ENCODE measurements at places on chromosomes 1 and 21.
A peak's percentile ranks its signal among the peaks of the same experiment; 100 is the strongest.

- no peak for DNase-seq
Observed at GRCh38 chr1:113545626-113546025, 155.3 kb downstream of the MAGI3 start.

DNA sequence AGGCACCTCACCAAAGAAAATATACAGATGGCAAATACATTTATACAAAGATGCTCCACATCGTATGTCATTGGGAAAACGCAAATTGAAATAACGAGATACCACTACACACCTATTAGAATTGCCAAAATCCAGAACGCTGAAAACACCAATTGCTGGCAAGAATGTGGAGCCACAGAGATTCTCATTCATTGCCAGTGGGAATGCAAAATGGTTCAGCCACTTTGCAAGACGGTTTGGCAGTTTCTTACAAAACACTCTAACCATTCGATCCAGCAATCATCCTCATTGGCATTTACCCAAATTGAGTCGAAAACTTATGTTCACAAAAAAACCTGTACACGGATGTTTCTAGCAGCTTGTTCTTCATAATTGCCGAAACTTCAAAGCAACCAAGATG, 223.3 kb upstream of the GREM2 start:
- DNase-seq = no peak

DNA sequence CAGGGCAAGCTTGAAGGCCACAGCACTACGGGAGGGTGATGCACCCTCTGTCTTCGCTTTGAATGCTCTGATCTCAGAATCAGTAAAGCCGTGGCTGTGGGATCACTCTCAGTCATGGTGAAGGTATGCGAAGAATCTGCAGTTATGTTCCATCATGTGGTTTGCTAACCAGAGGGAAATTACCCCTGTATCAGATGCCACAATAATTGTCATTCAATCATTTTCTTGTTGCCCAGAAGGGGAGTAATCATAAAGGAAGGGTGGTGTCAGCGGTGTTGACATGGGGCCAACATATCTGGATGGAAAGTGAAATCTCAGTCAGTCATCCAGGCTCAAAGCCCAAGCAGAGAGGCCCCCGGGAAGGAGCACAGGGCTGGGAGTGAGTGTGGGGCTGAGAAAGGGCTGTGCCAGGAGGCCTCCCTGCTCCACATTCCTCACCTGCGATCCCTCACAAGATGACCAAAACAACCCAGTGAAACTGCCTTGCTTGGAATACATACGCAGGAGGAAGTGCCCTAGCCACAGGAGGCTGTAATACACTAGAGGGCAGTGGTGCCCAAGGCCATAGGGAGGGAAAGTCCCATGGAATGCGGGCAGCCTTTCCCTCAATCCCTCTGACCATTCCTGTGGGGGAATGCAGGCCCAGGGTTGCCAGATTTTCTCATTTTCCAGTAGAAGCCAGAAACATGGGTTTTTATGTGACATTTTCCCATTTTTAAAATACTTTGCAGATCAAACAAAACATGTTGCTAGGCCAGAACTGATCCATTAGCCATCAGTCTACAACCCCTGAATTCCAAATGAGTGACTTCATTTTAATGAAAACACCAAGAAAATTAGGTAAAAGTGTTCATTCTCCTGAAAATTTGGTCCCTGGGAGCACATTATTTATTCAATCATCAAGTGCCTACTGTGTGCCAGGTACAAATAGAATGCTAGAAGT, 95.7 kb upstream of the VANGL1 start:
- DNase-seq = no peak

DNA sequence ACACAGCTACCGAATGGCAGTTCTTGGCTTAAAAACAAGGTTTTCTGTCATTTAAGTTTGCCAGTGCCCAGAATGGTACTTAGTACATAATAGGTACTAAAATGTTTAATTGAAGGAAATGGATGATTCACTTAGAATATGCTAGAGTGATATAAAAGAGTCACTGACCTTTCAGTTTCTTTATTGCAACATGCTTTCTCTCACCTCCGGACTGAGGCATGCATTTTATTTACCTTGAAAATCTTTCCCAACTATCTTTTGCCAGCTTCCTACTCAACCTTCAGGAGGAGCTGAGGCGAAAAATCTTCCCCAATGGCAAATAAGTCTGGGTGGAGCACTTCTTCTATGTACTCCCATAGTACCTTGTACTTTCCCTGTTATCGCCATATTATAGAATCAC, 244.9 kb downstream of the ZNF648 start:
- DNase-seq = no peak

GRCh38 chr1:7335224-7335879, 435.7 kb upstream of the VAMP3 start:
- DNase-seq = no peak

GRCh38 chr1:109812691-109813393, 49.1 kb upstream of the EPS8L3 start:
- no peak for DNase-seq

GRCh38 chr1:29829448-29830344, 593.4 kb downstream of the PTPRU start:
- DNase-seq = no peak

DNA sequence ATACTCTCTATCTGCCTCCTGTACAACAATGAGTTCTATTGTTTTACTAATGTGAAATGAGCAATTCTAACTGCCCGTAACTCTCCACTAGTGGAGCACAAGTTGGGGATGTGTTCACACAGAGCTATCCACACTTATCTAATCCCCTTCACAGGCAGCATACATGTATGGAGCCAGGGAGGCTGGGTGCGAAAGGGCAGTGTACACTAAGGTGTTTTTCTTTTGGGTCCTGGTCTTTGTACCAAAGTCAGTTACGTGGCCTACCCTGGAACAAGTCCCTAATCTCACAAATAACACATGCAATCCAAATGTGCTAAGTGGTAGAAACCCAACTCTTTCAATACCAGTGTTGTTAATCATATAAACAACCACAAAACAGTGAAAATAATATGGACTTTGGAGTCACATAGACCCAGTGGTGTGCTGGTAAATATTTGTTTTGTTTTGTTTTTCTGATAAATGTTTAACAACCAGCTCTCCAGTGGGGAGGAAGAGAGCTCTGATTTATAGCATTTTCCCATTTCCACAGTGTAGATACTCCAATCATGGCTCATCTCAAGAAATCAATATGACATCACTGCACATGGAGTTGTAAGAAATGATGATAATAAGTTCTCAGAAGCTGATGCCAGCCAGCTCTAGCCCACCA, 319.9 kb upstream of the DUSP10 start:
- no peak for DNase-seq

GRCh38 chr1:164360265-164360664, 198.7 kb upstream of the PBX1 start:
- no peak for DNase-seq

- DNase-seq = no peak
Observed at GRCh38 chr1:226131639-226132038, 54.9 kb downstream of the ACBD3 start.

- no peak for DNase-seq
Observed at GRCh38 chr1:169508432-169509338, 22.9 kb upstream of the SLC19A2 start.

DNA sequence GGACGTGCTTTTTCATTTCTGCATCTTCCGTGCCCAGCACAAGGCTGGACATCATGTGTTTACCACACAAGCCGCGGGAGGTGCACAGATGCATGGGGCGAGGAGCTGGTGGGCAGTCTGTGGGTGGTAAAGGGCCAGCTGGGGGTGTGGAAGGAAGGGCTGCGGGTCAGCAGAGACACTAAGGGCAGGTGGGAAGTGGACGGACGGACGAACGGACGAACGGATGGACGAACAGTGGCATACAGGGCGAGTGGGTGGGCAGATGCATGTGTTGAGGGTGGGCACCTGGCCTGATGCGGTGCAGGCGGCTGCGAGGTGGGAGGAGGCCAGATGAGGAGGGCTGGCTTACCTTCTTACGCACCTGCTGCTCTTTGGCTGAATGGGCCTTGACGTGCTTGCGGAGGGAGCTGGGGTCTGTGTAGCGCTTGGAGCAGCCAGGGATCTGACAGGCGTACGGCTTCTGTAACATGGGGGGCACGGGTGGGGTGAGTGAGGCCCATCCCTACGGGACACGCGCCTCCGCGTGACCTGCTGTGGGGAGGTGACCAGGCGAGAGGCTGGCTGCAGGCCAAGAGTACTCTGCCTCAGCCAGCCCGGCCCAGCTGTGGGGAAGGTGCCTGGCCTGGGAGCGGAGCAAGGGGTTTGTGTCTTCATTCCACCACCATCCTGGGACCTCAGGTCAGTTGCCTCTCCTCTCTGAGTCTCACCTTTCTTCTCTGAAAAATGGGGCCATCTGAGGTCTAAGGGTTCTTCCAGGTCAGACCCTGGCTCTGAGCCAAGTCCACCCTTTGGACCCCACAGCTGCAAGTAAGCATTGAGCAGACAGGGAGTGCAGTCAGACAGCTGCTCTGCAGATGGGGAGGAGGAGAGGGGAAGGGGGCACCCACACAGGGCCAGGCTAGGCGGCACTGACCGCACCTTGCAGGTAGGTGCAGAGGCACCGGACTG, 65.5 kb downstream of the DMRTB1 start:
- DNase-seq = no peak

DNA sequence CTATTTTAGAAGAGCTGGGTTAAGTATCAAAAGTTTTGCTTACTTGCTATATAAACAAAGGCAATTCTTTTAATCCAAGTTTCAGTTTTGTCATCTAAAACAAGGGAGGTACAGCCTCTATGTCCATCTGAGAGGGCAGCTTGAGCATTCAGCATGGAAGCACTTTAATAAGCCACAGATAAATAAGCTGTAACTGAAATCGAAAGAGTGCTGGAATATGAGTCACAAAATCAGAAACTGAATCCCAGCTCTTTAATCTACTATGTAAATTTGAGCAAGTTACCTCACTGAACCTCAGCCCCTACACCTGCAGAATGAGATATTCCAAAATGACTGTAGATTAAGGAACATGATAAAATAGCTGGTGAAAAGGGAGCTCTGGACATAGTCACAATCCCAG, 80.0 kb upstream of the HP1BP3 start:
- DNase-seq = no peak

DNA sequence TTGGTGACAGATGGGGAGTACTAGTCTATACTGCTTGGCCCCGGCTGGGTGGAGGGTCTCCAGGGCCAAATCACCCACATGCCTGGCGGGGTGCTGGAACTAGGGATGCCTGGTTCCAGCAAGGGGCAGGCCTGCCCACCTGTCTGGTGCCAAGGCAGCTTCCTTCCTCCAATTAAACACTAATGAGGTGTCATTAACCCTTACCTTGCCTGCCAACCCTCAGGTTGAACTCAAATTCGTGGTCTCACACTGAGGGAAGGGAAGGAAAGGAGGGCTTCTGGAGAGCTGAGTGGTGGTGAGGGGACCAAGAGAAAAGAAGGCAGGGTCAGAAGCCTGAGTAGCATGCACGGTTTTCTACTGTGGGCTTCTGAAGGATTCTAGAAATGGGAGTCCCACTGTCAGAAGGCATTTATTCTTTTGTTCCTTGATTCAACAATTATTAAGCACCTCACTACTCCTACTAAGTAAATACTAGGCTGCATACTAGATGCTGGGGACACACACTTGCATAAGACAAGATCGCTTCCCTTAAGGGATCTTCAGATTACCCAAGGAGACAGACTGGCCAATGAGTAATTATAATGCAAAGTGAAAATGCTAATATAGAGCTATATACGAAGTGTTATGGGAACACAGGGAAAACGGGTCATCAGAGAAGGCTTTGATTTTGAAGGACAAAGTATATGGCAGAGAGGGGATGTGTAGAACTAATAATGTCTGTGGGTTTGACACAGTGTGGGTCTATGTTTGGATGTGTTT, 5.9 kb upstream of the EFNA3 start:
- DNase-seq = no peak

DNA sequence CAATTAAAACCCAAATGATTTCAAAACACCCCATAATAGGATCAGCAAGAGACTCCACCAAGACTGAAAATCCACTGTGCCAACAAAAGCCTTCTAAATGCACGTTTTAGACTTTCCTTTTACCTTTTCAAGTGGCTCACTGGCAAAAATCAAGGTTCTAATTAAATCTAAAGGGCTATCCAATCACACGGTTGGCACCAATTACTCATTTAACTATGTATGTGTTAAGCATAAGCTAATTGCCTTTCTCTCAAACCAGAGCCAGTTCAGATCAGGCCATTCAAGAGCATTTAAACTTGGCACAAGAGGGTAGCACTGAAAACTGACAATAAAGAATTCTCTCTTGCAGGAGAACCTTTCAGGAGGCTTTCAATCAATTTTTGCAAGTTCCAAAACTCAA, 139.5 kb downstream of the RGS7 start:
- no peak for DNase-seq

DNA sequence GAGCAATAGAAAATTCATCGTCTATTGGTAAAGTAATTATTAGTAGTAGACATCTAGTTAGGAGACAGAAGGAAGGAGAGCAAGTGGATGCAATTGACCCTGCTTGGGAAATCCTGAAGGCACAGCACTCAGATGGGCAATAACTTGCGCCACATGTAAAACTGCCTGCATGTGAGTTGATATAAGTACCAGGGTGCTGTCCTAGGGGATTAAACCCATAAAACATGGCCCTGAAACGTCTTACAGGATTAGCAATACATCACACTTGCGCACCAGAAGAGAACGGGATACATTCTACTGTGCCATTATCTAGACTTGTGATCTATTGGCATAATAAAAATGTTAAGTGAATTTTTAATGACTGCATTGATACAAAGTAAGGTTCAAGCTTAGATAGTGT, 277.5 kb upstream of the LYPLAL1 start:
- DNase-seq = no peak

- no peak for DNase-seq
Observed at GRCh38 chr1:158003406-158003800, 10.0 kb downstream of the KIRREL1 start.

DNA sequence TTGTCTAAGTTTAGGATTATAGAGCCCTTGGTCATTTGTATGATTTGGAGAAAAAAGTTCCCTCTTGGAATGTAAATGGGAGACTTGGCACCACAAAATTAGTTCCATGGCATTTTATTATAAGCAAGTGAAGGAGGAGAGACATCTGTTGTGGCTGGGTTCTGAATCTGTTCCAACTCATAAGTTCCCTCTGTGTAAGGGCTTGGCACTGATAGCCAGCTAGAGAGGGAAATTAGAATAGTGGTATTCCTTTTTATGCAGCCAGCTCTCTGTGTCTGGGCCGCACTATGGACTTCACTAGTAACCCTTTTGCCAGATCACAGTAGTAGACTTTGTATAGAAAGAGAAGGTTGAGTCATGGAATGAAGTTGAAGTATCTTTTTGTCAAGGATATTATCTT, 31.1 kb downstream of the GNAI3 start:
- no peak for DNase-seq

- peak; percentile 34 for DNase-seq
Observed at GRCh38 chr1:10429868-10430215, 391 bp upstream of the CENPS start.

DNA sequence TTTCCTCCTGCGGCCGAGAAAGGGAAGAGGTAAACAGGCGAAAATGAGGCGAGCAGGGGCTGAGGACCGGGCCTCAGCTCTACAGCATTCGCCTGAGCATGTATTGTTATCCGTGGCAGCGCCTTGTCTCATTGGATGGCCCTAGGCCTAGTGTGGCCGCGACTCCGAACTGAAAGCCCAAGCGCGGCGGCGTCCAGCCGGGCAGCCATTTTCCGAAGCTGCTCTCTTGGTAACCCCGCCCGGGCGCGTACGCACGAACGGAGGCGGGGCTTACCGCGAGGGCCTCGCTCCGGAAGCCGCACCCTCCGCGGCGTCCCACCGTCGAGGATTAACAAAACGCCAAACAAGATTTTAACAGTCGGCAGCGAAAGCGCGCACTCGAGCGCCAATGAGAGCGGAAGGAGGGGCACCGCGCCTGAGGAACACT, 797 bp upstream of the USP1 start:
- DNase-seq = no peak
